HT-29 (cell line): ENCODE measurements at places on chromosomes 3 and 15.

GRCh38 chr15:79078763-79079410, 11.7 kb downstream of the RASGRF1 start:
- no peak for DNase-seq

DNA sequence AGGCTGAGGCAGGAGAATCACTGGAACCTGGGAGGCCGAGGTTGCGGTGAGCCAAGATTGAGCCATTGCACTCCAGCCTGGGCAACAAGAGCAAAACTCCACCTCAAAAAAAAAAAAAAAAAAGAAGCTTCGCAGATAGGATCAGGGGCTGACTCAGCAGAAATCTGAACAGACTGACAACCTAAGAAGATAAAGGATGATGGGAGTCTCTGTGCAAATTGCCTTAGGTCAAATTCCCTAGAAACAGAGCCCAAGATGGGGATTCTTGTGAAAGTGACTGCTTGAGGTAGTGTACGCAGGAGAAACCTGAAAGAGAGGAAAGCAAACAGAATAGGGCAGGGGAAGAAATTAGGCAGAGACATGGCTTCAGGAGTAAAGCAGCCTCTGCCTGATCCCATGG, 160.8 kb upstream of the LRIG1 start:
- DNase-seq, result no peak

GRCh38 chr3:85572426-85572825, 613.6 kb downstream of the CADM2 start:
- peak; percentile 21 for DNase-seq

DNA sequence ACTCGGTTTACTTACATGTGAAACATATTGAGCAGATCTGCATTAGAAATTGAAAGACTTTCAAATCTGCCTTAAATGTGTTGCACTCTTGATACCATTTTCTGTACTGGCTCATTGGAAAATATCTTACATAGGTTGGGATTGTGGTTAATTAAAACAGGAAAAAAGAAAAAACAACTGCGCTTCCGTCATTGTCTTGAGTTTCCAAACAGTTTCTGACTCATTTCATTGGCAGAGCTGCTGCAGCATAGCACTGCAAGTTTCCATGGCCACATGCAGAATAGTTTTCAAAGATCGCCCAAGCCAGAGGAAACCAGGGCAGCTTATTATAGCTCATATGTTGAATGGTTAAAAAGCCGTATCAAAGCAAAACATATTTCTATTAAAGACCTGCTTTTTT, 446.6 kb upstream of the BCHE start:
- no peak for DNase-seq

GRCh38 chr3:134827213-134827612, 32.2 kb downstream of the EPHB1 start:
- DNase-seq, result no peak

GRCh38 chr3:177174607-177175170, 22.6 kb downstream of the TBL1XR1 start:
- DNase-seq, result no peak

DNA sequence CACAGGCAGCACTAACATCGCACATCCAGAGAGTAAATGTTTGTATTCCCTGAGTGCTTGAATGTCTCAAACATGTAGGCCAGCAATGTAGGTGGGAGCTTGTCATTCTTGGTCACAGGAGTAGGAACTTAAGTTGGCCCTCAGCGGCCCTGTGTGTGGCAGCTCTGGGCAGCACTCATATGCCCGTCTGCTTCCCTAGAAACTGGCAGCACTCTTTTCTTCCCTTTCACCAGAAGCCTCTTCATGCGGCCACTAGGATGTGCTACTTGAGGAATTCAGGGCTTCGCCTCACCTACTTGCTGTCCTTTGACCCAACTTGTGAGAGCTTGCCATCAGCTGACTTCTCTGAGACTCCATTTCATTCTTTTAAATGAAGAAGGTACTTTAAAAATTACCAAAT, 69.5 kb downstream of the TIPARP start:
- peak; percentile 26 for DNase-seq

DNA sequence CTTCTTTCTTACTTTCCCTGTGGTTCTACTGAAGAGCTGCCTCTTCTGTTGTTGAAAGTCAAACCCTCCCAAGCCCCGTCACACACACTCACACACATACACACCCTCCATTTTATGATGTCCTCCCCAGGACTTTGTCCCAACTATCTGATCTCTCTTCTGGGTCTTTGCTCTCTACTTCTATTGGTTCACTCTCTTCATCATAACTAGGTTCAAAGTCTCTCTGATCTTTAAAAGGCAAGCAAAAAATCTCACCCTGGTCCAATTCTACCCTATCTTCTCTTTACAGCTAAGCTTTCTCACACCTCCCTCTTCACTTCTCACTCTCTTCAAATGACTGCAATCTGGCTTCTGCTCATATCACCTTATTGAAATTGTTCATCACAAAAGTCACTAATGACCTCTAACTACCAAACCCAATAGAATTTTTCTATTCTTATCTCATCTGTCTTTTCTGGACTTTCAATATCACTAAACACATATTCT, 34.8 kb downstream of the LRRFIP2 start:
- DNase-seq, result no peak

DNA sequence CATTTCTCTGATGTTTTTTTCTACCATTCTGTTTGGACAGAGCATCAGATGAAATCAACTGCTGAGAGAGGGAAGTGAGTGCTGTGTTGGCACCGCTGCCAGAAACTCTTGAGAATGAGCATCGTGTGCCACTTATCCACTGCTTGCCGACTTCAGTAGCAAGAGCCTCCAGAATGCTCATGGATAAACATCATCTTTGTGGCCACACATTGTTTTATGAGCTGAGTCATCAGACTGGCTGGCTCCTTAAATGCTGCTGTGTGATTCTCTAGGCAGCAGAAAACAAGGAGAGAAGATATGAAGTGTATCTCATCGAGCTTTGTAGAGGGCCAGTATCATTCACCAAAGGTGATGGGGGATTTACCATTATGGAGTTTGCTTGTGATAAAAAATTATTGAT, 3.4 kb upstream of the DOCK3 start:
- DNase-seq, result peak; percentile 26

GRCh38 chr3:17995769-17996168, 253.3 kb upstream of the TBC1D5 start:
- DNase-seq, result no peak

DNA sequence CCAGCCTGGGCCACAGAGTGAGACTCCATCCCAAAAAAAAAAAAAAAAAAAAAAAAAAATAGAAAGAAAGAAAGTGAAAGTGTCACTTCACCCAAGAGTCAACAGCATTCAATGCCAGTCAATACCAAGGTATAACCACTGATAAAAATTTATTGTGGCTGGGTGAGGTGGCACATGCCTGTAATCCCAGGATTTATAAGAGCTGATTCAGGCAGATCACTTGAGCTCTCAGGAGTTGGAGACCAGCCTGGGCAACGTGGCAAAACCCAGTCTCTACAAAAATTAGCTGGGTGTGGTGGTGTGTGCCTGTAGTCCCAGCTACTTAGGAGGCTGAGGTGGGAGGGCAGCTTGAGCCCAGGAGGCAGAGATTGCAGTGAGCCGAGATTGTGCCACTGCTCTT, 46.5 kb upstream of the PIK3CB start:
- DNase-seq, result no peak

GRCh38 chr15:58669108-58669507, 80.4 kb downstream of the ADAM10 start:
- no peak for DNase-seq

GRCh38 chr3:175179055-175179454, 319.9 kb downstream of the NAALADL2 start:
- DNase-seq, result peak; percentile 60

GRCh38 chr3:71958533-71958932, 173.6 kb upstream of the PROK2 start:
- no peak for DNase-seq

- DNase-seq, result no peak
Observed at GRCh38 chr15:32717426-32718226, at the start of gene GREM1. Gene GREM1 (plus strand): TSS chr15:32718004. CDS start chr15:32730691, 12,687 bp downstream.

- no peak for DNase-seq
Observed at GRCh38 chr3:120560304-120561250, 35.6 kb upstream of the NDUFB4 start.

DNA sequence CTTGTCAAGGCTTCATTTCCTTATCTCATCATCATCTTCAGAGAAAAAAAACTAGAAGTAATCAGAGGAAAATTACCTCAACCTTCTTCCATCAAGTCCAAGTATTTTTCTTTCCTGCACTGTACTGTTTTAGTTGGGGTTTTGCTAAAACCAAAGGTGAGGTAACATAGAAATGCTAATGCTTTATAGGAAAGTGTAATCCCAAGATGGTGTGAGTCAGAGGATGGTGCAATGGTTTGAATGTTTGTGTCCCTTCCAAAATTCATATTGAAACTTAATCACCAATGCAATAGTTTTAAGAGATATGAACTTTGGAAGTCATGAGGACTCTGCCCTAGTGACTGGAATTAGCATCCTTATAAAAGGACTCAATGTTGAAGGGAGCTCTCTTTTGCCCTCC, 79.5 kb downstream of the KBTBD8 start:
- DNase-seq, result no peak

DNA sequence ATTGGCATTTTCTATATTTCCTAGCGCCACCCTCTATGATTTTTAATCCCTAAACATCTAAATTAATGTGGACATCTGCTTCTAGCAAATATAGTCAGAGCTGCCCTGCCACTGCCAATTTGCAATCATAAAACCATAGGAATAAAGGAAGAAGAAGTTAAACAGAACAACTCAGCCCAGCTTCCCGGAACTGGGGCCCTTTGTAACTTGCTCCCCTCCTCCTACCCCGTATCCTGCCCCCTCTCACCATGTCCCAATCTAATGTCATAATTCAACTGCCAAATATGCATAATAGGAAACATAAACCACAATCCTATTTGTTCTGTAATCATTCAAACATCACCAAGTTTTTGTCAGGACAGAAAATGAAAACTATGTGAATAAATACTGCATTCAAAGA, 74.4 kb upstream of the ACP3 start:
- DNase-seq, result no peak

DNA sequence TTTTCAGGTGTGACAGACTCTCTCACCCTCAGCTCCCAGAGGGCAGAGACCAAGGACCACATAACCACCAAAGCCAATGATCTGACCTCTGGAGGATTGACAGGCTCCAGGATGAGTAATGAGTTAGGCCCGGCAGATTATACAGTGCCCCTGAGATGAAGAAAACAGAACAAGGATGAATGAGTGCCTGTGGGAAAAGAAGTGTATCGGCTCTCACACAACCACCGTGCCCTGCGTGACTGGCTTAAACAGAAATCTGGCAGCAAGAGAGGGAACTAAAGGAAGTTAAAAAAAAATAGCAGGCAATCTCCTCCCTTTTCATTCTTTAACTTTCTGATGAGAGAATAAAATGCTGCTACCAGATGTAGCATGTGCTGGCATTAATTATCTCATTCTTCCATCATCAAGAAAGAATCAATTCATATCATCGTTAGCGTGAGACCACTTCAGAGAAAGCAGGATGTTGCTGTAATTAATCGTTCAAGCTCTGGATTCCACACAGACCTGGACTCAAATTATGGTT, 227.5 kb upstream of the COL8A1 start:
- DNase-seq, result no peak

GRCh38 chr3:61730056-61730455, 168.7 kb downstream of the PTPRG start:
- DNase-seq, result no peak

- DNase-seq, result no peak
Observed at GRCh38 chr3:127658234-127658633, 14.5 kb upstream of the ABTB1 start.

GRCh38 chr15:55743729-55744655, 1.0 kb upstream of the PRTG start:
- DNase-seq, result no peak

DNA sequence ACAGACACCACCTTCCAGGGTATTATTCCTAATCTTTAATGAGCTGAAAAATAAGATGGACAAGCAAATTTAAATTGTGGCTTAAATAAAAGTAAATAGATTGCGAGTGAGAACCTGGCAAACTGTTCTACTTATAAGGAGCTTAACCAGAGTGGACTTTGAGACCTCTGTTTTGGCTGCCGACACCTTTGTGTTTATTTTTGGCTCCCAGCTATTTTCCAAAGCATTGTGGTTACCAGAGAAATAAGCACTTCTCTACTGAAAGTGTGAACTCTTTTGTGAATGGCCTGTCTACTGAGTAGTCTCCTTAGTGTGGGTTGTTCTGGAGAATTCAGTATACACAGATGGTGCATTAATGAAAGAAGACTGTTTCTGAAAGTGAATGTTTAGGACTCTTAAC, 109.4 kb downstream of the ATP8B4 start:
- DNase-seq, result peak; percentile 13

- no peak for DNase-seq
Observed at GRCh38 chr3:99248913-99249312, 347.4 kb upstream of the DCBLD2 start.

- DNase-seq, result no peak
Observed at GRCh38 chr3:110272525-110272924, 799.1 kb upstream of the NECTIN3 start.

- DNase-seq, result peak; percentile 100
Observed at GRCh38 chr15:100602064-100602822, at the start of the genes ASB7 and LINS1. Gene ASB7 (plus strand): TSS chr15:100602589. CDS start chr15:100612217, 9,628 bp downstream. Gene LINS1 (minus strand): TSS chr15:100602184. CDS start chr15:100580842, 21,342 bp downstream.

- DNase-seq, result no peak
Observed at GRCh38 chr3:128427175-128427857, 39.4 kb downstream of the DNAJB8 start.

- DNase-seq, result no peak
Observed at GRCh38 chr3:73677336-73678024, 52.7 kb upstream of the PDZRN3 start.

- DNase-seq, result no peak
Observed at GRCh38 chr3:189172668-189173419, 1.1 kb downstream of the TPRG1 start.
